DMS53 (cell line): ENCODE measurements at places on chromosomes 2 and 18.

GRCh38 chr2:99481941-99482340 lies 7.9 kb downstream of the REV1 start:
- peak; percentile 58 for DNase-seq

DNA sequence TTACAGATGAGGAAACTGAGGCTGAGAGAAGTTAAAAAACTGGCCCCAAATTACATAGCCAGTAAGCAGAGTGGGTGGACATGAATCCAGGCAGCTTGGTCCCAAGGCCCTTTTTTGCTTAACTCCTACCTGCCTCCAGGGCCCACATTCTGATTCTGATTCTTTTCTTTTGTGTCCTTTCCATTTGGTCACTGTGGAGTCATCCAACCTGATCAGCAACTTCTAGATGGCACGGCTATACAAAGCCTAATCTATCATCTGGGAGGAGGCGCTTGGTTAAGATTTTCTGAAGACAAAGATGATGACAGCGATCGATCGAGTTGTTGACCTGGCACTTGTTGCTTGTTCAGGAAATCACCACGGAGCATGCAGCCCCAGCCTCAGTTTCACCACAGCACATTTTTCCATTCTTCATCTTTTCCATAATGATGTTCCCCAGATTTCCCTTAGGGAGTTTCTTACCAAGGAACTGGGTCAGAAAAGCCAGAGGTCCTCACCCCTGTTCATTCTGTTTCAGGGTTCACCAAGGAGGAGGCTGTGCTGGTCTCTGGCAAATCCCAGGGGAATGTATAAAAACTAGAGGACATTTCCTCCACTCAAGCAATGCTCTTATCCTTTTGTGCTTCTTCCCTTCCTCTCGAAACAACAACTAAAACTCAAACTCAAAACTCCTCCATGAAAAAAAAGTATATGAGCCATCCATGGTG lies 6.9 kb upstream of the IGFBP2 start:
- no peak for DNase-seq

DNA sequence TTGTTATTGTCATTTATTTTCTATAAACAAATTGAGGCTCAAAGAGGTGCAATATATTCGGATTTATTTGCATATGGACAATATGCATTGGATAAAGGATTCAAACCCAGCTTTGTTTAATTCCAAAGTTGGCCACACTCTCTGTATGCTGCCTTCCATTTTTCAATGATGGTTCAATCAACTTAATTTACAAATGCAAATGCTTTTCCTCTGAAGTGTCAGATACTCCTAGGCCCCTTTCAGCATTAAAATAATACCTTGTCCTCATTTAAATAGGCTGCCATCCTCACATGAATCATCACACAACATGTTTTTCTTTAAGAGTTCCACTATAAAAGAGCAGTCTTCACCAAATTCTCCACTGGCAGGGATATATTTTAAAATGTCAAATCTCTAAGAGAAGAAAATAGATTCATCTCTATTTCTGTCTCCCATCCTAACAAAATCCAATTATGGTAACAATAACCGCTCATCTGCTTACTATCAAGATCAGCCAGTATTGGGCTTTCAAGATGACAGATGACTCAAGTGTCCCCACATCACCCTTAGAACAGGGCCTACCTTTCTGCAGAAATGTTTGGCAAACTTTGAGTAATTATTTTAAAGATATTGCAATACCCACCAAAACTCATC lies 114.8 kb downstream of the SCG2 start:
- DNase-seq: no peak

- no peak for DNase-seq
Measured at GRCh38 chr2:127394492-127394891, 6.7 kb upstream of the MAP3K2 start.

- no peak for DNase-seq
Measured at GRCh38 chr18:74861154-74861553, 263.5 kb downstream of the ZNF407 start.

DNA sequence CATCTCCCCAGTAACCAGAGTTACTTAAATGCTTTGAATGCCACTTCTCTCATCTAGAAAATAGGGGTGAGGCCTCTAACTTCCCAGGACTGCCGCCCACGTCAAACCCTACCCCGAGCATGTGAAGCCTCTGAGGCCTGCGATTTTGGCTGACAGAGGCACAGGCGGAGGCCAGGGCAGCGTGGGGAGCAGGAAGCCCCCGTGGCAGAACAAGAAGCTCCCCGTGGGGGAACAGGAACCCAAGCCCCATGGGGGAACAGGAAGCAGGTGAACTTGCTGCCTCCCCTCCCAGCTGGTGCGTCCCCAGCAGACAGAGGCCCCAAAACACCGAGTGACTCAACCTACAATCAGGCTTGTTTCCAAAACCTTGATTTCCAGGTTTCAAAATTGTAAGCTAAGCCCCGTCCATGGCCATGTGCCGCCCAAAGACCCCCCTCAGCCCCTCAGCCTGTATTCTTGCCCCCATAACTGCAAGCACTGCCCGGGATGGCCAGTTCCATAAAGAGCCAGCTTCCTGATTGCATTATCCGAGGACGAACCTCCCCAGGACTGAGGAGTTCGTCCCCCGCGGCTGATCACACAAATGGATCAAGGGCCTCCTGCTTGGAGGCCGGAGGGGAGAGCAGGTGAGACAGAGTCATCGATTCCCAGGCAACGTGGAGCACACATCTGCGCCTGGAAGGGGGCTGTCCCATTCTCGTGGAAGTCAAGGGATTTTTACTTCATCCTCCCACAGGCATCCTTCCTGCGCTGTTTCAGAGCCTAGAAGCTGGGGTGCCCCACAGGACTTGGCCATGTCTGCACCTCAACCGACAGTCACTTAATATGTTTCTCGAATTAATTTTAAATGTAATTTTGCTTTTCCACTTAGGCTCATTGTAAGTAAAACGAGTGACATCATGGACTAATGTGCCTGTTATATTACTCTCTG lies 36.3 kb upstream of the CTDP1 start:
- DNase-seq: no peak

DNA sequence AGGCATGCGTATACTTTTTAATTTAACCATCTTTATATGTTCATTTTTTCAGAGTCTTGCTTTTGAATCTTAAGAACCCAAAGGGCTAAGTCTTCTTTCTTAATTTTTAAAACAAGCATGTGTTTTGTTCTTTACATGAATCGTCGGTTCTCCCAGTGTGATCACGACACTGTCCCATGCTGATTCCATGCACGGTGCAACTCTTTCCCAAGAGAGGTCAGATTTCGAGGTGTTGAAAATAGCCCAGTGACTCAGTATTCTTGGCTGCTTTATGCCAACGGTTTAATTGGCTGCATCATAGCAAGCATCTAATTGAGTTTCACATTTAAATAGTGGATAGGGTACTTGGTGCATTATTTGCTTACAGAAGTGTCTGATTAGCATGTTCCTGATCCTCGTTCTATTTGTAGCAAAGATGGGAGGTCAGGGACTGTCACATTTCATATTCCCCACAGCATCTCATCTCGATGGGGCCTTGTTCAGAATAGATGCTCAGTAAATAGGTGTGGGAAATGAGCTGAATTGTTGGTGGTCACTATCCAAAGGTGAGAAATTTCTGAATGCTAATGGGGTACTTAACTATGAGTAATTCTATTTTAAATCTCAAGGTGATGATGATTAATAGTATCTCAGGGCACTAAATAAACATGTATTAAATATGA lies 2.8 kb downstream of the NPAS2 start:
- DNase-seq: no peak

GRCh38 chr2:58981237-58981636 lies 740.1 kb upstream of the FANCL start:
- DNase-seq: no peak

- DNase-seq: no peak
Measured at GRCh38 chr18:33146014-33146413, 294.5 kb downstream of the CCDC178 start.

GRCh38 chr18:56505971-56506370 lies 132.4 kb downstream of the TXNL1 start:
- DNase-seq: no peak

GRCh38 chr2:204051476-204051875 lies 114.9 kb downstream of the ICOS start:
- DNase-seq: peak; percentile 12

DNA sequence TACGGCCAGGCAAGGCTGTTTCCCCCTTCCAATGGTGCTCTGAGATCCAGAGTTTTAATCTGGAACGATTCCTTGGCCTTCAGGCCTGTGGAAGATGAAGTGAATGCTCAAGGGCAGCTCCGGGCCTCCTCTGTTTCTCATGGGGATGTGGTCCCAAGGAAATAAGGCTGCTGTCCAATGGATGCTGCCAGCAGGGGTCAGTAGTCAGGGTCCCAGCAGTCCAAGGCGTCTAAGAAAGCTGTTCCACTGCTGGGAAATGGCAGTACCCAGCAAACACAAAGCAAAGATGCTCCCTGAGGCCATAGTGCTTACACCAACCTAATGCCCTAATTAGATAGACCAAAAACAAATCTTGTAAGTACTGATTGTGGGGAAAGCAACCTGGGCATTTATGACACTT lies 12.5 kb downstream of the NMS start:
- DNase-seq: peak; percentile 22

DNA sequence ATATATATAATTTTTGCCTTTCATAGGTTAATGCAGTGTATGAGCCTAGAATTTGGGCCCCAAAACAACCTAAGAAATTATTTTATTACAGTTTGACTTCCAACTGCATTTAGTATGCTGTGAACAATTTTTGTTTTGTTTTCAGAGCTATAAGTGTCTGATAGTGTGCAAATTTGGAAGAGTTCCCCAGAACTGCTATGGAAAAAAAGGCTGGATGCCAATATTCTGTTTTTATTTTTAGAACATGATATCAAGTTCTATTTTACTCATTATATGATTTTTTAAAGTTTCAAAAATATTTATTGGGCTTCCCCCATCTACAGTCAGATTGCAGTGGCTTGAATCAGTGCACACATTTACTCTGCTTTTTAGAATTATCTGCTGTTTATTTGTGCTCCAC lies 42.6 kb downstream of the MRPS9 start:
- DNase-seq: no peak

GRCh38 chr18:8820396-8821082 lies 115.2 kb downstream of the MTCL1 start:
- DNase-seq: no peak

- no peak for DNase-seq
Measured at GRCh38 chr2:160254189-160254762, 54.2 kb upstream of the ITGB6 start.

GRCh38 chr2:207130958-207131521 lies 34.7 kb downstream of the KLF7 start:
- no peak for DNase-seq

- no peak for DNase-seq
Measured at GRCh38 chr2:159045545-159046454, 77.4 kb downstream of the TANC1 start.

- DNase-seq: no peak
Measured at GRCh38 chr2:43414033-43414432, 181.8 kb downstream of the THADA start.

- DNase-seq: peak; percentile 58
Measured at GRCh38 chr2:189798312-189799029, 14.2 kb downstream of the PMS1 start.

DNA sequence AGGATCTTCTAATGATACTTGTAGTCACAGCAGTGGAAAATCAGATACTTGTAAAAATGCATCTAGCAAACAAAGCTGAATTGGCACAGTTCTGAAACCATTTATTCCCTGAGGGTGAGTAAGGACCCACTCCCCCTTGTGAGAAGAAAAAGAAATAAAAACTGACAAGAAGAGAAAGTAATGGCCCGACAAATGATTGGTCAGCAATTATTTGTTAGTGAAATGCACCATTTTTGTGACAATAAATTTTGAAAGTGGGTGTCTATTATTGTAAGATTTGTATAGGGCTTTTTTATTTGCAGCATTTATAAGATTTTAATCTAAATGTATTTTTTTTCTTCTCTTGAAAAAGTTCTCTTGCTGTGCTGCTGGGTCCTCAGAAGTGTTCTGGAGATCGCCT lies 600.8 kb downstream of the STK39 start:
- no peak for DNase-seq

- no peak for DNase-seq
Measured at GRCh38 chr2:57897920-57898319, 148.7 kb upstream of the VRK2 start.

- DNase-seq: no peak
Measured at GRCh38 chr2:159051661-159052060, 83.2 kb downstream of the TANC1 start.

DNA sequence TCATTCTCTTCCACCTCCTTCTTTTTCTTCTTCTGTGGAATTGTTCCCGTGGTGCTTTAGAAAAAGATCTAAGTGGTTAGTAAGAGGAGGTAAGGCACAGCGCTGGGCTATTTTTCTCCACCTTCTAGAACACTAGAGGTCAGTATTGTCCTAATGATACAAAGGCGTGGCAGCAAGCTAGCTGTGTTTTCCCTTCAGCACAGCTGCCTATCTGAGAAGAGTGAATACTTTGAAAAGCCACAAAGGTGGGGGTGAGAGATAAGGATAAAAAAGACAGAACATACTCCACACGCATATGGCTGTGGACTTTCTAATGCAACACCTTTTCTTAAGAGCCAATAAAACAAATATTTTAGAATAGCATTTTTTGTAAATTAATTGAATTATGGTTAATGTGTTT lies 2.1 kb downstream of the CNTNAP5 start:
- DNase-seq: peak; percentile 91

DNA sequence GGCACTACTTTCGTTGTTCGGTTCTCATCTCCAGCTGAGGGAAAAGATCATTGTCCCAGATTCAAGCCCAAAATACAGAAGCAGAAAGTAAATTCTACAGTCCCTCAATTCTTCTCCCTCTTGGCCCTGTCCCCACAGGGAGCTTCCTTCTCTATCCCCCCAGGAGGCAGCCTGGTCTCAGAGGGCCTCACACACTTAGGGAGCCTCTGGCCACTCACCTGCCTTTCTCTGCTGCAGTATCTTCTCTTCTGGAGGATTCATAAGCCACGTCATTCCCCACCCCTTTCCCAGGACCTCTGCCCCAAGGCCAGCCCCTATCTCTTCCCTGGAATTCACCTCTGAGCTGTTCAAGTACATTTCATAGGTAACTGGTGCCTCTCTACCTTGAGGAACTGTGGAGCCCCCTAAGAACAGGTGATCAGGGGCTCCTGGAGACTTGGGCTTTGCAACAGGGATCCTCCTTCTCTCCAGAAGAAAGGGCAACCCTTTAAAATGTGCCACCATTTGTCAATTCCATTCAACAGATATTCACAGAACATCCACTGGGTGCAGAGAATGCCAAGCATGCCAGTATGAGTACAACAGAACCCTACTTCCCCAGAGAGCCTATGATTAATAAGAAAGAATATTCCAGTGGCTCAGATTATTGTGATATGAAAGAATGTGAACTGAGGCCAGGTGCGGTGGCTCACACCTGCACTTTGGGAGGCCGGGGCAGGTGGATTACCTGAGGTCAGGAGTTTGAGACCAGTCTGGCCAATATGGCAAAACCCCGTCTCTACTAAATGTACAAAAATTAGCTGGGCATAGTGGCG lies 72.9 kb downstream of the CIB4 start:
- no peak for DNase-seq

DNA sequence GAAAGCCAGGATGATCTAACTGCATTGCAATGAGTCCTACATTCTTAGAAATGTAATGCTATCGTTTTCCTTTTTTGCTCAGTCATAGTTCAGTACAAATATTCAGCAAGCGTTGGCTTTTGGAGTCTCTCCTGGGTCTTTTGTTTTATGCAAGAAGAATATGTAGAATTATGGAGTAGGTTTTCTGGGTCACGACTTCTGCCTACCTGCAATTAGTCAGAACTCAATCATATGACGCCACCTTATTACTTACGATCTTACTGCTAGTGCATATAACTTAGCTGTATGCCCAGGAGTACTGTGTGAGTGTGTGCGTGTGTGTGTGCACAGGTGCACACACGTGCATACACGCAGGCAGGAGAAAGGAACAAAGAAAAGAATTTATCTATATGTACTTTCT lies 640.2 kb downstream of the STK39 start:
- DNase-seq: no peak
